ENCODE measurements at places on chromosomes 7 and 10.

GRCh38 chr7:101393865-101394264 is 31.2 kb downstream of the COL26A1 start:
- no peak for DNase-seq

DNA sequence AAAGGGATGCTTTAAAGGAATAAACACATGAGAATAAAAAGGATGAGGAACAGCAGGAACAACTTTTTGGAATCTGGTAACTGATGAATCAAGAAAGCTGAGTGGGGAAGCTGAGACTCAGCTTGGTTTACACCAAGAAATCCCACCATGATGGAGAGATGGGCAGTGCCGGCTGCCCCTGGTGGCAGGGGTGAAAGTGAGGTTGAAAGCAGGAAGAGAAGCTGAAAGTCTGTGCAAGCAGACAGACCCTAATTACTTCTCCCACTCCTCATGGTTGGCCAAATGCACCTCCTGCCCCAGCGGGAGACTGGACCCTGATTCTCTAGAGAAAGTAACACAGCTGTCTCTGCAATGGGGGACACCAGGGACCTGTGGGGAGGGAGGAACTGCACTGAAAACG is 57.6 kb upstream of the NANOS1 start:
- DNase-seq, result no peak

DNA sequence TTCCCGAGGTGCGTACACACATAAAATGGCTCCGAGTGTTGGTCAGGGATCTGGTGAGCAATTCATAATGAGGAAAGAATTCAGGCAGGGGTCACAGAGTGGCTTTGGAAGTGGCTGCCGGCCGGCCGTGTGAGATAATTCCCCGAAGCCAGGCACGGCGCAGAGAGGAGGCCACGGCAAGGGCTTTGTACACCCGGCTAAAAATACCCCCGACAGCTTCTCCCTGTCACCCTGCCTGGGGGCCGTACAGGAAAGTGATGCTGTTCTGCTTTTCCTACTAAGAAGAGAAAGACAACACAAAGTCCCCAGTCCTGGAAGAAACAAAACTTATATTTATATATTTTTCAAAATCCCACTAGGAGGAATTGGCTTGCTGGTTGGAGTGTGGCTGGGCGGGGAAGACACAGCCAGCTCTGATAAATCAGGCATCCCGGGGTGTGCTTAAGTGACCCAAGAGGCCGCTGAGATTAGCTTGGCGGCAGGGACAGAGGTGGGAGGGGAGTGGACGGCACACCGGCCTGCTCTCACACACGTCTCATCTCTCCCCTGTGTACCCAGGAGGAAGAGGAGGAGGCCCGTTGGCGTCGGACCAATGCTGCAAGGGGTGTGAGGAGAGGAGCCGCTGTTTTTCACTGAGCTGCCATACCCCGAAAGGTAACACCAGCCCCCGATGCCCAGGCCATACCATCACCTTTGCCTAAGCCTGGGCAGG is 70.5 kb downstream of the ZMIZ1 start:
- DNase-seq, result no peak

DNA sequence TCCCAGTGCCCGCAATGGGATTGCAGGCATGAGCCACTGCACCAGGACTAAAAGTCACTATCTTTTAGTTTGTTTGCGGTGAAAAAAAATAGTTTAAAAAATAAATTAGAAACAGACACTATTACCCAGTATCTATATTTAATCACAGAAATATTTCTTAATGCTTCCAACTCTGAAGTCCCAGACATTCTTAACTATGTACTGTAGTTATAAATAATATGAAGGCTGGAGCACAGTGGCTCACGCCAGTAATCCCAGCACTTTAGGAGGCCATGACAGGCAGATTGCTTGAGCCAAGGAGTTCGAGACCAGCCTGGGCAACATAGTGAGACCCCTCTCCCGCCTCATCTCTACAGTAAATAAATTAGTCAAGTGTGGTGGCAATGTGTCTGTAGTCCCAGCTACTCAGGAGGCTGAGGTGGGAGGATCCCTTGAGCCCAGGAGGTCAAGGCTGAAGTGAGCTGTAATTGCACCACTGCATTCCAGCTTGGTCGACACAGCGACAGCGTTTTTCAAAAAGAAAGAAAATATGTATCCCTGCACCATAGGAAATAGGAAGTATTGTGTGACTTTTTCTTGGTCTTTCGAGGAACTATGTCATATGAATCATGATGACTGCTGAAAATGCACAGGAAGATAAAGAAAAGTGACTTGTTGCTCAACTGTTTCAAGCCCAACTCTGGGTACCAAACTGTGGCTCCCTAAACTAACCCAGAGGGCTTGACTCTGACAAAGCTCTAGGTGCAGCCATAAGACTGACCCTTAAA is 74.9 kb upstream of the STEAP1B start:
- no peak for DNase-seq

GRCh38 chr10:3972460-3973301 is 187.7 kb upstream of the KLF6 start:
- no peak for DNase-seq

DNA sequence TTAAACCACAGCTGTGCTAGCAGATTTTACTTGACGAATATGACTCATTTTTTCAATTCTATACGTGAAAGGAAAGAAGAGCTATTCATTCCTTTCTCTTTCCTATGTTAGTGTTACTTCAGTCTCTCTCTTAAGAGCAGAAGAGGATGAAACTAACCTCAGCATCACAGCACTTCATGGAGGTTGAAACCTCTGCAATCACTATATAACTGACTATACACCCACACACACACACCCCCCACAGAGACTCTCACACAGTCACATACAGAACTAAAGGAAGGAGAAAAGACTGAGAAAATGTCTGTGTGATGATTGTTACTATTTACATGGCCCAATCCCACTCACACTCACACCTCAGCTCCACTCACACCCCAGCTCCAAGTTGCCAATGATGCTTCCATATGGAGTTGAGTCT is 104.2 kb downstream of the KIF20B start:
- no peak for DNase-seq

GRCh38 chr7:19713676-19714075 is 4.8 kb upstream of the POLR1F start:
- peak; percentile 7 for DNase-seq

Data from LNCaP clone FGC (cell line).